OCI-LY7 (cell line): ENCODE measurements at places on chromosomes 5 and 9. TPM values are rescaled to one million over a fixed set of nuclear protein-coding genes. Genes with fewer than 3 reads are reported as not detected.

DNA sequence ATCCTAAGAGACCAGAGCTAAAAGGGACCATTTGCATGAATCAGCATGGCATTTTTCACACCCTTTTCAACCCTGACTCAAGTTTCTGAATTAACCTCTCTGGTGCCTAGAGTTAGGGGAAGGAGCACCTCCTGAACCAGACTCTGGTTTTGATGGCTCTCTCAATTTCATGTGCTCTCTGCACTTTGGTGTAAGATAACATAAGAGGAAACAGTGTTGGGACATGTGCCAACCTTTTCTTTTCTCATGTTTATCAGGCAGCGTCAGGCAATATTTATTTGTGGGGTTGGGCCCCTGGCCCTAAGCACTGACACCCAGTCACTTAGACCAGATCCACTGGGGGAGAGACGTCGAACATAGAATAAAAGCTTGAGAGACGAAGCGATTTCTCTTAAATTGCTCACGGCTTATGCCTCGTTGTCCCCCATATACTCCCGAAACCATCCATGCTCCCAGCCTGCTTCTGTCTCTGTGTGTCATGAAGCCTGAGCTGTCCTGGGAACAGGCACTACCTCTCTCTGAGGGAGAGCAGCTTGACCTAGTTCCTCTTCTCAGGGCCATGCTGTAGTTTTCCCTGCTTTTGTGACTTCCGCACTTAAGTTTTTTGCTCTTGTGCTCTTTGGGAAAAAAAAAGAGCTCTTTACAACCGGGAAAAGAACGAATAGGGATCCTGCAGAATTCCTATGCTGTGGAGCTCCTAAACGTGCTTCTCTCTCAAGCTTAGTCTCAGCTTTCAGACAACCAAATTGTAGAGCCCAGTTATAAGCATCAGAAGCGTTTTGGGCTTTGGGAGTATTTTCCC is 195.7 kb downstream of the NR3C1 start:
- DNase-seq: no peak

DNA sequence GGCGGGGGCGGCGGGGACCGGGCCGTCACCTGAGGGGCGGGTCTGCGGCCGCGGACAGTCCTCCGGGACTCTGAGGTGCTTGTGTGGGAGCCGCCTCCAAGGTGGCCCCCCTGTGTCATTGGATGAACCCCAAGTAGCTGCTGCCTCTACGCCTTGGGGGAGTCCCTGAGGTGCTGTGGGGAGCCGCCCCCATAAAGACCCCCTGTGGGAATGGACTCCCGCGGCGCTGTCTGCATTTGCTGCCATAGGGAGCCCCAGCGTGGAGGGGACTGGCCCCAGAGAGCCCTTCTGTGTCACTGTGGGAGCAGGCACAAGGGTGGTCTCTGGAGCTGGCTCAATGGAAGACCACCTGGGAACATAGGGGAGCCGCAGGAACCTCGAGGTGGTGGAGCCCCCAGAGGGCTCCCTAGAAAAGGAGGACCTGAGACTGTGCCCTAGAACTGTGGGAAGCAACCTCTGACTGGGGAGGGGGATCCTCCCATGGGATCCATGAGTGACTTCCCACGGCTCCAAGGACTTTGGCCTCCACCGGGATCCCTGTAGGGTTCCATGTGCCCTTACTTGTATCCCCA is 412 bp downstream of the PHF24 start:
- no peak for DNase-seq

- DNase-seq: no peak
These were observed 57.7 kb upstream of the SHB start for GRCh38 chr9:38126730-38127129.

DNA sequence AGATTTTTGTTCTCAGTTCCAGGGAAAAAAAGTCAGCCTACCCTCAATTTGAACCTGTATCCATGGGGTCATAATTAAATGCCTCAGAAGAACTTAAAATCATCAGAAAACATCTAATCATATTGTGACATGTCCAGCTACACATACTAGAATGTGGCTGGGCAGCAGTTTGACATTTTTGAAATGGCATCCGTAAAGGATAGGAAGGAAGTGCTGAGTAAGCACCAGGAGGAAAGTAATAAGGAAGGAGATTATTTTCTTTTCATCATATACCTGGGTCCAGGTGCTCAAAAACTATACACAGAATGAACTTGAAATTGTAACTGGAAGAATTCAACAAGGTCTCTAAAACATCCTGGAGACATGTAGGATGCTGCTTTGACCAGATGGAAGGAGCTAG is 116.9 kb upstream of the RAI14 start:
- no peak for DNase-seq

ANKRD34B gene
- total RNA-seq: not detected in 2 replicates

DNA sequence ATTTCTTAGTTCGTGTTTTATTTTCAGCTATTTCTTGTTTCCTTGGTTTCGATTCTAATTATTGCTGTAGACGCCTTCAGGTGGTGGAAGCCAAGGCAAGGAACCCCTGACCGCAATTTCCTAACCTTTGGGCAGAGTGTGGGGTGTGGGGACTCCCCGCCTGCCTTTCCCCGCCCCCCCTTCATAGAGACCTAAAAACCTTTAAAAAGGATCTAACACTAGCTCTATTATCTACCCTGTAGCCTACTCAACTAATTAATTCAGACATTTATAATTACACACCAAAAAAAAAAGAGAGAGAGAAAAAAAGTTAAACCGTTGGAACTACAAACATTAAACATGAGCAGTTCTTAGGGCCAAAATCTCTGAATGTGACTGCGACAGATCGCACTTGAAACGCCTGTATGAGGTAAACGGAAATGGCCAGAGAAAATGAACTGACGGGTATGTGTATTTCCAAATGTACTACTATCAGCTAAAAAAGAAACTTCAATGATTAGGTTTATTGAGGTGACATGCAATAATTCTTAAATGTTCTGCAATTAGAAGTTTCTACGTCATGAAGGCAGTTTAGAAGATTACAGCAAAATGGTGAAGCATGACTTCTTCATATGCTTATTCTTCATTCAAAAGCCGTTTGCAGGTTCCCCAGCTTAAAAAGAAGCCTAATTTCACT is 19.0 kb upstream of the FER start:
- DNase-seq: no peak

BTNL3 gene
- total RNA-seq: not detected in 2 replicates

- no peak for DNase-seq
These were observed 901 bp downstream of the ACTL7B start for GRCh38 chr9:108854641-108855528.

PTGS1 gene
- total RNA-seq: 1.5 and 2.2 TPM in 2 replicates

HTR4 gene
- not detected in 2 replicates for total RNA-seq
